ENCODE measurements at places on chromosomes 1 and 21.

- peak; percentile 84 for DNase-seq
Measured at GRCh38 chr1:240031009-240031408, 60.7 kb upstream of the FMN2 start.

DNA sequence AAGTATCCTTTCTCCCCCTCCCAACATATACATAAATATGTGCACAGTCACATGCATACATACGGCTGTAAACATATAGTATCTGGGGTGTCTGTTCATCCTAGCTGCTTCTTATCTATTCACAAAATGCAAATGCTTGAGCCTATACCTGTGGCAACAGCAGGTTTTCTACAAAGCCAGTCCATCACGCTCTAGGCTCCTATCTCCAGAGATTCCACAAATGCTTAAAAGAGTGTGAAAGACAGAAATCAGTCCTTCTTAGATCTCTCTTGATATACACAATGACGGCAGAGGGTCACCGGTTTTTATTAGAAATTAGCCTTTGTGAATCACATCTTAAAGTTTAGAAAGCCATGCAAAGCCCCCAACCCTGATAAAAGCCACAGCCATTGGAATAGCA lies 139.4 kb downstream of the TPR start:
- DNase-seq, result no peak

- DNase-seq, result no peak
Measured at GRCh38 chr1:31674626-31675025, 29.2 kb downstream of the COL16A1 start.

DNA sequence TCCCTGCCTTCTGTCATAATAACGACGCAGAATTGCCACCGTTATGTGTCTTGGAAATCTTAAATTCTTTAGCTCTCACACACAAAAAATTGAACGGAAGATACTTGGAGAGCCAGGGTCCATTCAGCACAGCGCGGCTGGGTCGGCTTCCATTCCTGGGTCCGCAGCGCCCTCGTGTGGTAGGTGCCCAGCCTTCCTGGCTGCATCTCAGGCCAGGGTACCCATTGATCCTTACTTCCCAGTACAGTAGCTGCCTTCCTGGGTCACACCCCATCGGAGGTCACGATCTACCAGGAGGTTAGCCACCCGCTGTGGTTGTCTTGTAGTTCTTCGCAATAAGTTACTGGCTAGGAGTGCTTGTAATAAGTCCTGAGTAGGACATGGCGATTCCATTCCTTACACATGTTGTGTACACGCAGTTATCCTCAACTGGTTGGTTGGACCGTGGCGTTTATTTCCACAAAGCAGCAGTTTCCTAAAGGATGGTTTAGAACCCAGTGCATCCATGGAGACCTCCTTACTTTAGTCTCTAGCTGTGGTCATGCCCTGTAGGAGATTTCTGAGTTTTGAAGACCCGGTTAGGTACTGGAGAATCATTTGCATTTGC lies 9.9 kb upstream of the MTARC1 start:
- peak; percentile 33 for DNase-seq

DNA sequence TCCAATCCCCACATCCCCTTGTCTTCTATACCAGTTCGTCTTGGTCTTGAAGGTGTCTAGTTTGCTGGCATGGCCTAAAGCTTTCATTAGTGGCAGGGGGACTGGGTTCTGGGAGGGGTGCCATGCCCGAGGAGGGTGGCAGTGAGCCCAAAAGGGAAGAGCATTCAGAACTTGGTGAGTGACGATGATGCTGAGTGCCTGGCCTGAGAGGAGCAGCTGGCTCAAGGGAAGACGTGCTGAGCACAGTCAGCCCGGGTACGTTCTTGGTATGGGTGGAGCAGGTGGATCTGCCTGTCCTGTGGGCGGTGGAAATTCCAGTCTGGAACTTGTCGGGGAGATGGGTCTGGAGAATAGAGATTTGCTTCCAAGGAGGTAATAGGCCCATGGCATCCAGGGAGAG lies 4.6 kb downstream of the FDPS start:
- DNase-seq, result no peak
